Type B pancreatic cell (in vitro differentiated cells): ENCODE measurements at places on chromosomes 13 and 19. TPM values are rescaled to one million over a fixed set of nuclear protein-coding genes. Genes with fewer than 3 reads are reported as not detected.

GRCh38 chr13:97127842-97128241, 94.3 kb upstream of the MBNL2 start:
- no peak for DNase-seq

DNA sequence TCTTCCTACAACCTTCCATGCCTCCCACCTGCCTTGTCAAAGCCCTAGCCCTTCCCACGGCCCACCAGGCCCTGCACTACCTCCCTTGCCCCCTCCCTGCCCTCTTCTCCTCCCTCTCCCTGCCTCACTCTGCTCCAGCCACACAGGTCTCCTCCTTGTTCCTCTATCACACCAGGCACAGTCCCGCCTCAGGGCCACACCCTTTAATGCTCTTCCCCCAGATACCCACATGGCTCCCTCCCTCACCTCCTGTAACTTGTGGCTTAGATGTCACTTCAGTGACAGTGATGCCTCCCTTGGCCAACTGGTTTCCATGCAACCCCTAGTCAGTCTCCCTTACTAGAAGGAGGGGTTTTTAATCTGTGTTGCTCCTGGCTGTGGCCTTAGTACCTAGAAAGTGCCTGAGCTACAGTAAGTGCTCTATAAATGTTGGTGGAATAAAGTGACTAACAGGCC, 1.3 kb downstream of the SIRT6 start:
- DNase-seq, result no peak

- DNase-seq, result no peak
These were observed 767 bp upstream of the GPR18 start for GRCh38 chr13:99258946-99259345.

GRCh38 chr13:107365466-107366215, 797.7 kb upstream of the ARGLU1 start:
- DNase-seq, result no peak

The ANKLE1 gene
- total RNA-seq, result 1.3 and 5.9 TPM in 2 replicates
